NCI-H1048 (cell line): ENCODE measurements at places on chromosomes 7 and 10.

DNA sequence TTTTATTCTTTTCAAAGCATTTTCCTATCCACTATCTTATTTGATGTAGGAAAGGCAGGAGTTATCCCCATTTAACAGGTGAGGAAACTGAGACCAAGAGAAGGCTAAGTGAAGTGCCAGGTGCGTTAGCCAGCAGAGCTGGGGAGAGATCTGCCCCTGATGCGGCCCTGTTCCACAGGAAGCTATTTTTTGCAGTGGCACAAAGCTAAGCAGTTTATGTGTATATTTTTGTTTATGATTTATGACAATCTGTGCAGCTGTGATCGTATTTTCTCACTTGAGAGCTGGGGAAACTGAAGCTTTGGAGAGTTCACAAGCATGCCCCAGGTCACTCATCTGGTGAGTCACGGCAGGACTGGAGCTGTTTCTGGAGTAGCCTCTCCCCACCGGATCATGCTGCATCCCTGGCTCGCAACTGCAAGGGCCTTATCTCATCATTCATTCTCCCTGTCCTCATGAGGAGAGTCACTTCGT is 38.8 kb downstream of the SLC29A3 start:
- DNase-seq, result no peak

GRCh38 chr10:47406870-47407691 is 23.0 kb upstream of the ZNF488 start:
- DNase-seq, result no peak

DNA sequence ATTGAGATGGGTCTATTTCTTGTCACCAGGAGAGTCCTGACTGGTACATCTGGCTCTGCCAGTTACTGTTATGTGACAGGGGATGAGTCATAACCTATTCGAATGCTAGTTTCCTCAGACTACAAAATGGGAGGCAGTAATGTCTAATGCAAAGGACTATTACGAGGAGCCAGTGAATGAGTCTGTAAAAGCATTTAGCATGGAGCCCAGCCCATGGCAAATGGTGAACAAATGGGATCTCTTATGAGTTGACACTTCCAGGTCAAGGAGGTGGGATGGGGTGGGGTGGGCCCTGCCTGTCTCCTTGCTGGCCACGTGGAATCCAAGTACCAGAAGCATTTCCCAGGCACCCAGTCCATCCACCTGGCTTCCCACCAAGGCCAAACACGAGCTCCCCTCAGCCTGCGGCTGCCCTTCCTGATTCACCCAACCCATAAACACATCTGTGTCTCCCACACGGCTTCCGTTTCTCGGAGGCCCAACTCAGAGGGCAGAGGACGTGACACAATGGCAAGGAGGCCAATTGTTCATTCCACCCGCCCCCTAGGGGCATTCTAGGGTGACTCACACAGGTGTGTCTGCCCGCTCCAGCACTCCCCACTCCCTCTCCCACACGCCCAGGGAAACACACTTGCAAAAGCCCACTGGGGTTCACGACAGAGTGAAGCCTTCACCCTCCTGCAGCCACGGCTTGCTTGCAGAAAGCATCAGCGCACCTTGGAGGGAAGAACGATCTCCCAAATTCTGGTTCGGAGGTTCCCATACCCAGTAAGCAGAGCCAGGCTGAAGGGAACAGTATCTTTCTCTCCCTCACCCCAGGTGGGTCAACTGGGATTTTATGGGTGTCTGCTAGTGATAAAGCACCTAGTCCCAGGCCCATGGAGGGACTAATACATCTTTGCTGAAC is 109.8 kb downstream of the SH3PXD2A start:
- no peak for DNase-seq

GRCh38 chr10:70437721-70438120 is 3.8 kb downstream of the NODAL start:
- DNase-seq, result no peak

- no peak for DNase-seq
These were observed 177.9 kb downstream of the RNF133 start for GRCh38 chr7:122520971-122521555.
